ENCODE measurements at places on chromosomes 12 and 14.

- DNase-seq = peak; percentile 12
Observed at GRCh38 chr14:56491299-56492285, 88.0 kb upstream of the TMEM260 start.

GRCh38 chr14:89455412-89455811, 38.4 kb upstream of the FOXN3 start:
- no peak for DNase-seq

DNA sequence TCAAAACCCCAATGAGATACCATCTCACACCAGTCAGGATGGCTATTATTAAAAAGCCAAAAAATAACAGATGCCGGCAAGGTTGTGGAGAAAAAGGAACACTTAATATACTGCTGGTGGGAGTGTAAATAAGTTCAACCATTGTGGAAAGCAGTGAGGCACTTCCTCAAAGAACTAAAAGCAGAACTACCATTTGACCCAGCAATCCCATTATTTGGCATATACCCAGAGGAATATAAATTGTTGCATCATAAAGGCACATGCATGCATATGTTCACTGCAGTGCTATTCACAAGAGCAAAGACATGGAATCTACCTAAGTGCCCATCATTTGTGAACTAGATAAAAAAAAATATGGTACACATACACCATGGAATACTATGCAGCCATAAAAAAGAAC, 59.9 kb downstream of the MGST1 start:
- DNase-seq = no peak

DNA sequence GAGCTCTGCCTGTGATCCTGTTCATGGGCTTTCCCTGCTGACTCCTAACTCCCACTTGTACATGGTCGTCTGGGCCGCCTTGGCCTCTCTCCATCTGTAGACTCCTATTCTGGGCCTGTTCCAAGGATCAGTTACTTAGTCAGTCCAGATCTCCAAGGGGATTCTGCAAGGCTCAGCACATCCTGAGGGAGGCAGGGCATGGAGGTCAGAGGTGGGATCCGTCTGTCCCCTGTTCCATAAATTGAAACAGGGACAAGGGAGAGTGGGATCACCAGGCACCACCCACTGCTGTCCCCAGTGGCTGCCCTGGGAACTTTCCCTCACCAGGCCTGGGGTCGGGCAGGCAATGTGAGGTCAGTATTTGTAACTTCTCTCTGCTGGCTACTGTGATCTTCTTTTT, 43.5 kb downstream of the KCTD10 start:
- DNase-seq = no peak

All from epithelial cell of prostate (primary cell).